ENCODE measurements at places on chromosomes 3 and 15.

DNA sequence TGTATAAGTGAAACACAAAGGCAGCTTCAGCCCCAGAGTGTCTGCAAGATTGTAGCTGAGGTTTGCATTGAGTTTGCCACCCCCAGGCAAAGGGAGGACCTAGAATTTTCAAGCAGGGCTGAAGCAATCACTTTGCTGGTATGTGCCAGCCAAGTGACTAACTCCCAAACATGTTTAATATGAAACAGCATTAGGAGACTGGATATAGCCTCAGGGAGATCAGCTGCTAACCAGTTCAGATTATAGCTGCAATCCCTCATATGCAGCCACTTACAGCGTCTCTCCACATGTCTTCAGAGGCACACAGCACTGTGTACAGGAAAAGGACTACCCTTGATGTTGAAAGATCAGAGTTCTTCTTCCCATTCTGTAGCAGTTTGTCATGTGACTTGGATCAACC is 38.4 kb upstream of the PPP2R3A start:
- DNase-seq, result no peak

- no peak for DNase-seq
These were observed 42.2 kb downstream of the BHLHE40 start for GRCh38 chr3:5021116-5022092.

- DNase-seq, result no peak
These were observed 64.0 kb downstream of the P3H2 start for GRCh38 chr3:190056742-190057141.

DNA sequence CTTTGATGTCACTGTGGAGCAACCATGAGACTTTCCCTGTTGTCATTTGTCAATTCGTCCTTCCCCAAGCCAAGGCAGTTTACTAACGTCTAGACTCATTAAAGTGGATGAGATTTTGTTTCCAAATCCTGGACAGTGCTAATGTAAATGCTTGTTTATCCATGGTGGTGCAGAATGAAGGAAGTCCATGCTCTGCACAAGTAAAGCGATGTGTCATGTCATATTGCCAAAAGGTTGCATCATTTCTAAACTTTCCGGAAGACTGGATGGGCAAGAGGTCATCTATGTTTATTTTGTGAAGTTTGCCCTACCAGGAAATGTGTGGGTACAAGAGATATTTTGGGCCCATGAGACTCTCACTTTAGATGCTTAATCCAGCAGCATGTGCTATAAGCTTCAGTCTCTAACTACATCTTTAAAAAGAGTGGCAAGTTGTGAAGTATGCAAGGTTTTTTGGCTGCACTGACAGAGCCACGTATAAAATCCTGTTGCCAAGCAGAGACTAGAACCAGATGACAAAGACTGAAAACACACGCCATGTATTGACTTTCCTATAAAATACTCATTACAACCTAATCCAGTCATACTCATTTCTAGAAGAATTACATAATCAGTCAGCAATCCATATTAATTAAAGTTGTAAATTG is 72.1 kb upstream of the FNDC3B start:
- peak; percentile 7 for DNase-seq

GRCh38 chr15:51299187-51300015 is 39.0 kb downstream of the CYP19A1 start:
- peak; percentile 88 for DNase-seq

GRCh38 chr15:101489237-101489598 is 289 bp downstream of the PCSK6 start:
- no peak for DNase-seq

DNA sequence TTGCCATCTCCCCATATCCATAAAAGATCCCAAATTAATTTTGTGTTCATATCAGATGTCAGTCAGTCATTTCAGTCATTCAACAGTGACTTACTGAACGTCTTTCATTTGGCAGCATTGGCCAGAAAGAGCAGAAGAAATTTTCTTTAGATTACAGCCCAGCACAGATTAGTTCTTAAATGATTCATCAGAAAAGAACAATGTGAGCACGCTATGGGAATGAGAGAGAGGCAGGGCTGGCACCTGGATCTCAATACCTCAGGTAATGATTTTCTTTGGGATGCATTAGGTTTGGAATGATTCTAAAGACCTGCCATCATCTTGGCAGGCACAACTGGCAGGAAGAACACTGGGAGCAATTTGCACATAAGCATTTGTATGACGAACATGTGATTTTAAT is 41.6 kb downstream of the FBN1 start:
- no peak for DNase-seq

- DNase-seq, result no peak
These were observed 5.1 kb downstream of the NECTIN3 start for GRCh38 chr3:111076732-111077131.

DNA sequence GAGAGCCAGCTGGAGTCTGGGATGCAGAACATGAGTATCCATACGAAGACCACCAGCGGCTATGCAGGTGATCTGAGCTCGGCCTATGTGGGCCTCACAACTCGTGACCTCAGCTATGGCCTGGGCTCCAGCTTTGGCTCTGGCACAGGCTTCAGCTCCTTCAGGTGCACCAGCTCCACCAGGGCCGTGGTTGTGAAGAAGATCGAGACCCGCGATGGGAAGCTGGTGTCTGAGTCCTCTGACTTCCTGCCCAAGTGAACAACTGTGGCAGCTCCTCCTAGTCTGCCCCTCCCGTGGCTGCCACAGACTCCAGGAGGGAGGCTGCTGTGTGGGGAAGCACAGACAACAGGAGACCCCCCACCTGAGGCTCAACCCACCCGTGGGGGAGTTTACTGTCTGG is 3.6 kb upstream of the KPNA4 start:
- DNase-seq, result no peak

DNA sequence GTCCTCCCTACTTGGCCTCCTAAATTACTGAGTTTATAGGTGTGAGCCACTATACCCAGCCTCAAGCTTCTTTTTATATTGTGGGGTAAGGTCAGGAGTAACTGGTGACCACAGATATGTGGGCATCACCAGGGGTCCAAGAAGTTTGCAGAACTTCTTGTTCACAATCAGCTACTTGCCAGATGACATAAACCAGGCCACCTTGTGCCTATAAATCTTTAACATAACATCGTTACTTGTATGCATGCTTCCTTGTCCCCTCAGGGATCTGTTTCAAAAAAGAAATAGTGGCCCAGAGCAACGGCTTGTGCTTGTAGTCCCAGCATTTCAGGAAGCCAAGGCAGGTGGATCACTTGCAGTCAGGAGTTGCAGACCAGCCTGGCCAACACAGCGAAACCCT is 115.1 kb upstream of the FAM174B start:
- no peak for DNase-seq

DNA sequence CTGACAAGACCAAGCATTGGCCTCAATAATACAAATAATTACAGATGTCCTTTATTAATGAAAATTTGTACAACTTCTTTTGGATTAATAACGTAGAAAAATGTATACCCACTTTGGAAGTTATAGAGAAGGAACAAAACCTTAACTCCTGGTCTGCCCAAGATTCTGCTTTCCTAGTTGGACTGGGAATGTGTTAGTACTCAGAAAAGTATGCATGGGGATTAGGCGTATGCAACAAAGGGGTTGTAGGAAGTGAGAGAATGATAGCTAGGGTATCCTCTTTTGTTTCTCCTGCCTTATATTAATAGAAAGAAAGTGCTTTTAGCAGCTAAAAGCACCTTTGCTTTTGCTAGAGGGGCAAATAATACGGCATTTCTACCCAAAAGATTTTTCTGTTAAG is 116.2 kb upstream of the LRRFIP2 start:
- DNase-seq, result no peak

DNA sequence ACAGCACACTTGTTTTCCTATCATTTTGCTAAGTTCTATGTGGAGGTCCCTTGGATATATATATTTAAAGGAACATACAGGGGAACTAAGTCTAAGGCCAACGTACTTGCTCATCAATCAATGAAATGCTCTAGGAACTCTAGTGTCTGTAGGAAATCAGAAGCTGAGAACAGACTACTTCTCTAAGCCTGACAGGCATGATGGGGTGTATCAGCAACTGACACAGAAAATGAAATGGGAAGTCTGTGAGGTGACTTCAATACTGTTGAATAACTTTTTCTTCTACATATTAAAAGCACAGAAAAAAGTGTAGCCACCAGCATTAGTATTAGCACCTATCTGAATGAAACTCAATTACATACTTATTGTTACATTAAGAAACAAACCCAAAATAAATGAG is 56.9 kb upstream of the CSPG5 start:
- no peak for DNase-seq

DNA sequence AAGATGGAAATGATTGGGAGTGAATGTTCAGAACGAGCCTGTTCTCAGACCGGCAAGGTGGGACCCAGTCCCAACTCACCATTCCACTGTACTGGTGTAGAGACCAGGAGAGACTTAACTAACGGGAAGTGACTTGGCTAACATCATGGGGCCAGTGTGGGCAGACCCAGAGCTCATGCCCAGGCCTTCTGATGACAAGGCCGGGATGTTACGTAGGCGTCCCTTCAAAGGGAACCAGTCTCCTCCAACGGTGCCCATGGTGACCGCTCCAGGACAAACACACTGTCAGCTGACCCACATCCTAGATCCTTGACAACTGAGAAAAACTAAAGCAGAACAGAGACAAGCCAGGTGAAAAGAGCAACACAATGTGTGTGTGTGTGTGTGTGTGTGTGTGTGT is 128.4 kb upstream of the HACD2 start:
- no peak for DNase-seq

- no peak for DNase-seq
These were observed 247.3 kb upstream of the IGF1R start for GRCh38 chr15:98401029-98401428.

- no peak for DNase-seq
These were observed 204.2 kb downstream of the GHSR start for GRCh38 chr3:172244011-172244410.

GRCh38 chr3:27590437-27591298 is 106.5 kb upstream of the SLC4A7 start:
- no peak for DNase-seq

GRCh38 chr3:115666920-115667737 is 43.8 kb downstream of the GAP43 start:
- DNase-seq, result no peak

DNA sequence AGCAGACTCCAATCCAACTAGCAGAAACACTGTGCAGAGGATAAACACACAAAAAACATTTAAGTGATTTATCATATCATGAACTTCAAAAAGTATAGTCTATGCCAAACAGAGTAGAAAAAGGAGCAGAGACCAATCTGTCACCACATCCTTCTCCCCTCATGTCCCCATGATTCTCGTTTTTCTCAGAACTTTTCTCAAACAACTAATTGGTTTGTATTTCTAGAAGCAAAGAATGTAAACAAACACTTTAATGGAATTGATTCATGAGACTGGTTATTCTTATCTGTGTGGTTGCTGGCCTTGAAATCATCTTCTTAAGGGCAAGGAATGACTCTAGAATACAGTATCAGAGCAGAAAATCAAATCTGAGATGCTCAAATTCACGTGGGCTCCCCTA is 294.2 kb upstream of the THBS1 start:
- DNase-seq, result no peak

DNA sequence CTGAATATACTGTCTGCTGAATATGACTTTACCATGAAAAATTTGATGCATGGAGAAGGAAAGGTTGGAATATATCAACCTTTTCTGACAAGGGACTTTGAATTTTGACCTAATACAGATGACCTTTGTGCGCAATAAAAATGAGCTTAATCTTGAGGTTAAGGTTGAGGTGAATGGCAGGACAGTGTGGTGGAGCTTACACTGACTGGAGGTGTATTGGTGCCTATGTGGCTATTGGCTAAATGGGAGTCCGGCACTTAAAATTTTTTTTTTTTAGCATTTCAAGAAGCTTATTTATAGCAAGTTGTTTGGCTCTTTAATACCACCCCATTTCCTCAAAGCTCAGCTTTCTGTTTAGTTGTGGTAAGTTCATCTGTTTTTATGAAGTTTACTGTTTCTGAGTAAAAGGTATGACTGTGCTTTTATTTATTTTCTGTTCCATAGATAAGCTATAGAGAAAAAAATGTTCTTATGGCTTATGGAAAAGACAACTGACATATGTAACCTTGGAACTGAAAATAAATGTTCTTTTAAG is 15.2 kb downstream of the CDIN1 start:
- no peak for DNase-seq

GRCh38 chr3:46542801-46543201 is 23.3 kb downstream of the LRRC2 start:
- no peak for DNase-seq

- no peak for DNase-seq
These were observed 88.0 kb upstream of the OSBPL11 start for GRCh38 chr3:125683067-125683829.

- no peak for DNase-seq
These were observed 604 bp downstream of the ISL2 start for GRCh38 chr15:76337059-76337695.

- DNase-seq, result no peak
These were observed at the start of gene RBPMS2 for GRCh38 chr15:64775551-64776401. RBPMS2 (minus strand) TSS chr15:64775589; CDS start chr15:64775319, 270 bp downstream.

GRCh38 chr15:72682772-72683171 is 3.2 kb downstream of the HIGD2B start:
- DNase-seq, result no peak

GRCh38 chr3:39028546-39028945 is 23.2 kb downstream of the SCN11A start:
- no peak for DNase-seq

DNA sequence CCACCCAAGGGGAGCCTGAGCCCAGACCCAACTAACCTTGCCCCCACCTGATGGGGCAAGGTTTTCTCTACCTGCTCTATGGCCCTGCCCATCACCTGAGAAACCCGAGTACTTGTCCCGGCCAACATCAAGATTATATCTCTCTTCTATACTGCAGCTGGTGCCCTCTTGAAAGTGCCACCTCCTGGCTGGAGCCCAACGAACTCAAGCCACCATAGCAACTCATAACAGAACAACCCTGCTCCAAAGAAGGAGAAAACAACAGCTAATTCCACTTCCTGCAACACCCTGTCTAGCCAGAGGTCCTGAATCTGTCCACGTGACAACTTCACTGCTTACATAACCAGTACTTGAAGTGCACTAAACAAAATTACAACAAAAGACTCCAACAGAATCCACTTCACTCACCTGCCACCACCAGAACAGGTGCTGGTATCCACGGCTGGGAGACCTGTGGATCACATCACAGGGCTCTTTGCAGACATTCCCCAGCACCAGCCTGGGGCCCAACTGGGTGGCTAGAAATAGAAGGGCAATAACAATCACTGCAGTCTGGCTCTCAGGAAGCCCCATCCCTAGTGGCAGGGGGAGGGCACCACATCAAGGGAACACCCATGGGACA is 49.2 kb downstream of the PIERCE2 start:
- peak; percentile 84 for DNase-seq

- DNase-seq, result no peak
These were observed 44.6 kb downstream of the P3H2 start for GRCh38 chr3:190076136-190076535.

GRCh38 chr3:136898954-136899353 is 36.9 kb downstream of the NCK1 start:
- no peak for DNase-seq

GRCh38 chr15:95262866-95263564 is 1031.7 kb downstream of the MCTP2 start:
- no peak for DNase-seq

- peak; percentile 93 for DNase-seq
These were observed 141.0 kb downstream of the LPP start for GRCh38 chr3:188294823-188295487.

Measured in NCI-H774 (cell line).